ENCODE measurements at places on chromosomes 7 and 10.
A peak's percentile ranks its signal among the peaks of the same experiment; 100 is the strongest.

GRCh38 chr10:11154849-11155498 is 137.3 kb downstream of the CELF2 start:
- no peak for DNase-seq

GRCh38 chr7:103988468-103989199 is 824 bp downstream of the RELN start:
- no peak for DNase-seq

DNA sequence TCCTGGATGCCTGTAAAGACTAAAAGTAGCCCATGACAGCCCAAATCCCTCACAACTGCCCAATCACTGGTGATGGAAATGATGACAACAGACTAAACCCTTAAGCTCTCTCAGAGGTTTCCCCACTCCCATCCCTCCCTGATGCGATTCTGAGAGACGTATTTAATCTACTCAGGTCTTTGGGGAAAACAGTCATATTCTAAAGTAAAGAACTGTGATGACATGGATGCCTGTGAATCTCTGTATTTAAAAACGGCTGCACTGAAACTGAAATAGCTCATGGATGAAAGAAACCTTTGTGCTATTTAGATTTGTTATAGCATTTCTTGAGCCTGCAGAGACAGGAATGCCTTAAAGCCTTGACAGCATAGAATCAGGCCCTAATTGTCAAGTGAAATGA is 28.5 kb downstream of the VPS41 start:
- no peak for DNase-seq

DNA sequence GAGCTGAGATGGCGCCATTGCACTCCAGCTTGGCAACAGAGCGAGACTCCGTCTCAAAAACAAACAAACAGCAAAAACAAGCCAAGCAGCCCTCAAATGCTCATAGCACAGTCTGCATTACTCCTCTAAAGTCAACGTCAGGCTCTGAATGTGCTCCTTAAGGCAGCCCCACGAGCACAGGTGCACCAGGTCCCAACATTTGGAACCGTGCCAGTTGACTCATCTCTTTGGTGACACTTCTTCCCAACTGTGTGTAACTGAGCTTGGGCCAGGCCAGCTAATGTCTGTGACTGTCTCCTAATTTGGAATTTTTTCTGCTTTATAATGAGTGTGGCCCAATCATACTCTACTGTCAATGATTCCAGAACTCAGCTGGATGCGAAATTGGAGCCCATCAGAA is 66.3 kb upstream of the EFCAB10 start:
- peak; percentile 34 for DNase-seq

DNA sequence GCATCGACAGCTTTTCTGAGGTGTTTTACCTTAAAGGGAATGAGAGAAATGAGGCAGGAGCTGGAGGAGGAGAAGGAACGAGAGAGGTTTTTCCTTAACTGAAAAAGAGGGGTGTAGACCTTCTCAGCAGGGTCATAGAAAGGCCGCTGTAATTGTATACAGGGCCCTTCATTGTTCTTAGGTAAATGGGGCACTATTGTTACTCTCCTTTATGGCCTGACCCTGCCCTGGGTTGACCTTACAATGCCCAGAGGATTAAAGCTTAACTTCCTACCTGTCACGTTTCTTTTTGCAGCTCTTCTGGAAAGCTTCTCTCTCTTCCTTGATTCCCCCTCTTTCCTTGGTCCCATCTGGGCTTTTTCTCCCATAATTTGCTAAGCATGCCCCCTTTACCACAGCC is 13.7 kb upstream of the PDLIM1 start:
- DNase-seq, result no peak

DNA sequence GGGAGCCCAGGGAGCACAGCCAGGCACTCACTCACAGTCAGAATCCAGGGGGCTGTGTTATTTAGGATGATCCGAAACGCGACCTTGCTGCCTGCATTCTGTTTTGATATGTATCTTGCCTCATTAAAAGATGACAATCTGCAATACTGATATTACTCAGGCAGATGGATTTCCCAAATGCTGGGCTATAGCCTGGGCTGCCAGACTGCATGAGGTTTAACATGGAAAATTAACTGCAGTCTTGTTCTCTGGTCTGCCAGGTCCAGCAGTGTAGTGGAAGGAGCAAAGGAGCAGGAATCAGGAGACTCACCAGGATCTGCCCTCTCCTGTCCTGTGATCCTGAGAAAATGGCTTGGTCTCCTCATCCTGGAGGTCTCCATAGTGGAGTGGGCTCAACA is 258.1 kb downstream of the PAXIP1 start:
- DNase-seq, result no peak

DNA sequence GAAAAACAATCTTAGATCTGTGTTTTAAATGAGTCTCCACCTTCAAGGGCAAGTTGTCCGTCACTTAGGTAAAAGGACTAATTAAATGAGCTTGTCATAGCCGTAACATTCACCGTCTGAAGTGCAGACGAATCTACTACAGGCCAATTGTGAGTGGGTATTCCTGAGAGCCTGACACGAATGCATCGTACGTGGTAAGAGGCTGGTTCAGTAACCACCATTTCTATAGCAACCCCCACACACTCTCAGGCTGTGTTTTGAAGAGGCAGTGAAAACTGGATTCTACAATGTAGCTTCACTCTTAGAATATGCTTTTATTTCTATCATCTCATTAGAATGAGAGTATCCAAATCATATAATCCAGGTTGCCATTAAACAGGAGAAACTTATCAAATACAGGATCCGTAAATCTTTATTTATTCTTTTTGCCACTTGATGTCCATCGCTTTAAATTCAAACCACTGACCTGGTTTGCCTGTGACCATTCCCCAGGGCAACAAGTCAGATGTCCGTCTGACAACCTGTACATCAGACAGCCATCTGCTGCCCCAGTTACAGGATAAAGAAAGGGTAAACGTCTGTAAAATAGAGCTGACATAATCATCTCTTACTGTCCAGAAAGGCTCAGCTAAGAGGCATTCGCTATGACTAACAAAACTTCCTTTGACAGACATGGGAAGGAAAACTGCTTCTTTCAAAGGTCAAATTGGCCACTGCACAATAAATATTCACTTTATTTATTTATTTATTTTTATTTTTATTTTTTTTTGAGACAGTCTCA is 70.3 kb upstream of the NMT2 start:
- DNase-seq, result no peak

- no peak for DNase-seq
These were observed 13.4 kb upstream of the PRF1 start for GRCh38 chr10:70615784-70616522.

GRCh38 chr7:23373151-23374004 is 74.2 kb downstream of the MALSU1 start:
- peak; percentile 52 for DNase-seq

- no peak for DNase-seq
These were observed 324 bp downstream of the TWNK start for GRCh38 chr10:100987685-100988049.

- DNase-seq, result no peak
These were observed 104.4 kb downstream of the STRA8 start for GRCh38 chr7:135337977-135338550.

GRCh38 chr10:64813391-64813790 is 1292.2 kb downstream of the REEP3 start:
- no peak for DNase-seq

Measured in NCI-H510A treated with DMSO at 0.1 percent for 48 hours (cell line).